ENCODE measurements at places on chromosomes 16 and 17. TPM values are rescaled to one million over a fixed set of nuclear protein-coding genes. Genes with fewer than 3 reads are reported as not detected.

RGS11 gene
- 0.17 TPM for total RNA-seq

CFAP97D1 gene
- not detected for total RNA-seq

SPN gene
- not detected for total RNA-seq

KRT9 gene
- total RNA-seq = not detected

TEX14 gene
- not detected for total RNA-seq

VAC14 gene
- total RNA-seq = 48.3 TPM

CCL1 gene
- not detected for total RNA-seq

DNASE1 gene
- 4.9 TPM for total RNA-seq

BRCA1 gene
- 25.4 TPM for total RNA-seq

NUTF2 gene
- total RNA-seq = 200 TPM

DNAH3 gene
- total RNA-seq = not detected

TPSD1 gene
- total RNA-seq = not detected

PRR15L gene
- not detected for total RNA-seq

ABCA10 gene
- total RNA-seq = under 0.01 TPM

DHX58 gene
- 4.3 TPM for total RNA-seq

MFSD6L gene
- not detected for total RNA-seq

KRTAP4-12 gene
- not detected for total RNA-seq

TPSG1 gene
- not detected for total RNA-seq

CCDC144A gene
- total RNA-seq = 0.84 TPM

UNC13D gene
- total RNA-seq = 1.5 TPM

CCL13 gene
- not detected for total RNA-seq

CCL8 gene
- total RNA-seq = not detected

GPRC5C gene
- total RNA-seq = 1.3 TPM

TRAP1 gene
- 121 TPM for total RNA-seq

SLC47A2 gene
- not detected for total RNA-seq

GRIN2C gene
- total RNA-seq = not detected

CACNG3 gene
- not detected for total RNA-seq

EPX gene
- total RNA-seq = not detected

FZD2 gene
- 44.7 TPM for total RNA-seq

CARHSP1 gene
- 221 TPM for total RNA-seq

MAP2K6 gene
- 2.9 TPM for total RNA-seq

CKLF gene
- 85.7 TPM for total RNA-seq

TMEM238L gene
- total RNA-seq = not detected

PABPN1L gene
- not detected for total RNA-seq

CDRT15L2 gene
- total RNA-seq = not detected

CBX2 gene
- 10.9 TPM for total RNA-seq

OSGIN1 gene
- total RNA-seq = 0.67 TPM

CPHXL2 gene
- not detected for total RNA-seq

PRSS21 gene
- total RNA-seq = not detected

TBC1D3 gene
- not detected for total RNA-seq

GAST gene
- total RNA-seq = not detected

CDH15 gene
- total RNA-seq = 0.30 TPM

MEOX1 gene
- total RNA-seq = not detected

SPNS3 gene
- total RNA-seq = not detected

UTS2R gene
- not detected for total RNA-seq

LPO gene
- not detected for total RNA-seq
